ENCODE measurements at places on chromosomes 1 and 21.

- no peak for DNase-seq
Measured at GRCh38 chr1:183284086-183284485, 98.0 kb downstream of the LAMC2 start.

DNA sequence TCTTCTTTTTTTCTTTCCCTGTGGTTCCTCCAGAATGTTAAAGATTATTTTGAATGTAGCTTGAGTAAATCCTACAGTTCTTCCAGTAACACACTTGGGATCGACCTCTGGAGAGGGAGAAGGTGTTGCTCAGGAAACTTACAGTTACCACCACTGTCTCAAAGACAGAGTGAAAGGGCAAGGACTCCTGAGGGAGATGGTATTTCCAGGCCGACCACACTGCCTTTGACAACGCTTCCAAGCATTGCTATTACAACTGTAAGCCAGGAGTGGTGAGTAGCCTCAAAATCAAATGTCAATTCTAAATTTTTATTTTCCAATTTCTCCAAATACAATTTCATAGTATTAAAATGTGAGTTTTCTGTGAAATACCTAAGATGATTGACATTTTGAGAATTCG is 125.9 kb downstream of the PDE4B start:
- DNase-seq: no peak

- DNase-seq: no peak
Measured at GRCh38 chr1:61004262-61005003, 77.9 kb upstream of the NFIA start.

DNA sequence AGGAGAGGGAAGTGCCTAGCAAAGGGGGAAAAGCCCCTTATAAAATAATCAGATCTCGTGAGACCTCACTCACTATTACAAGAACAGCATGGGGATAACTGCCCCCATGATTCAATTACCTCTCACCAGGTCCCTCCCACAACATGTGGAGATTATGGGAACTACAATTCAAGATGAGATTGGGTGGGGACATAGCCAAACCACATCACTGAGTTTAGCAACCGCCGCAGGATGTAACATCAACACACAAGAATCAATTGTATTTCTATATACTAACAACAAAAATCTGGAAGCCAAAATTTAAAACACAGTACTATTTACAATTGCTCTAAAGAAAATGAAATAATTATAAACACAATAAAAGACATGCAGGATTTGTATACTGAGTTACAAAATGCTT is 21.9 kb downstream of the DIRAS3 start:
- DNase-seq: no peak

DNA sequence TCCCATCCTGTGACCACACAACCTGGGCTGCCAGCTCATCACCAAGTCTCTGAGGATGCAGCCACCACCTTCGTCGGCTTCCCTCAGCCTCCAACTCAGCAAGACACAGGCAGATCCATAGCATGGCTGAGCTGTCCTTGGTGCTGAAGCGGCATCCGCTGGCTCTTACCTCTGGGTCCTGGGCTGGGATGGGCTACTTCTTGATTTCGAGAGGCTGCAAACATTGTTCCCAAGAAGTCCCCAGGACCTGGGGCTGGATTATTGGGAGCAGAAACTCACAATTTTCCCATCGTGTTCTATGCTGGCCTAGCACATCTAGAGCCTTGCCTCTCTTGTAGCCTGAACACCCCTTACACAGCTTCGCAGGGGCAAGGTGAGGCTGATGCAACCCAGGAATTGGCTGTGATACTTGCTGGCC is 24.9 kb upstream of the C1QA start:
- DNase-seq: peak; percentile 90

All from GM23338 (cell line).